ENCODE measurements at places on chromosomes 2 and 18. TPM values are rescaled to one million over a fixed set of nuclear protein-coding genes. Genes with fewer than 3 reads are reported as not detected.

FOXD4L1 gene
- not detected for total RNA-seq

DNA sequence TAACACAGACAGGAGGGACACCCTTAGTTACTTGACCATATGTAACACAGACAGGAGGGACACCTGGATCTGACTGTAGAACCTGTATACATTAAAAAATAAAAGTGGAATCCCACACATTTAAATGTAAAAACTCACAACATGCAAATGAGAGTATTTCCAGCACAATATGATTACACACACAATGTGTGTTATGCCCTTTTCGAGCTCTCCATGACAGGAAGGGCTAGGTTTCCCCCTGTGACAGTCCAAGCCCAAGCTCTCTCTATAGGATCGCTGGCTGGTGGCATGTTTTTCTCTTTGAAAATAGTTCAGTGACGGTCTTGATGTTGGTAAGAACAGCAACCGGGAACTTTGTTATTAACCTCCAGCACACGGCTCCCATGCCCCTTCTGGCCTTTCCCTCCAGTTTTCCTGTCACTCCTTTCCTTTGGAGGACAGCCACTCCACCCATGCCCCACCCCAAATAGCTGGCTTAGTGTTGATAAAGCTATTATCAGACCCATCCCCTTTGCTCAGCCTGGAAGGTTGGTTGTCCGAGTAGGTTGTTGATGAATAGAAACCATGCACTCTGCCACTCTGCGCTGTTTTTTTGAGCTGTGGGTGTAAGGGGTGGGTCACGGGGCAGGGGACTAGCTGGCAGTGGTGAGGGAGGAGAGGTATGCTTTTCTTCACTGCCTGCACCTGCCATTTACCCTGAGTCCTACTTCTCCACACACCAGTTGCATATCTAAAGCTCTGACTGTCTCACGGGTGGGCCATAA lies 2.7 kb downstream of the RASGRP3 start:
- peak; percentile 13 for DNase-seq

SCG2 gene
- total RNA-seq, result 10.5 TPM

DNA sequence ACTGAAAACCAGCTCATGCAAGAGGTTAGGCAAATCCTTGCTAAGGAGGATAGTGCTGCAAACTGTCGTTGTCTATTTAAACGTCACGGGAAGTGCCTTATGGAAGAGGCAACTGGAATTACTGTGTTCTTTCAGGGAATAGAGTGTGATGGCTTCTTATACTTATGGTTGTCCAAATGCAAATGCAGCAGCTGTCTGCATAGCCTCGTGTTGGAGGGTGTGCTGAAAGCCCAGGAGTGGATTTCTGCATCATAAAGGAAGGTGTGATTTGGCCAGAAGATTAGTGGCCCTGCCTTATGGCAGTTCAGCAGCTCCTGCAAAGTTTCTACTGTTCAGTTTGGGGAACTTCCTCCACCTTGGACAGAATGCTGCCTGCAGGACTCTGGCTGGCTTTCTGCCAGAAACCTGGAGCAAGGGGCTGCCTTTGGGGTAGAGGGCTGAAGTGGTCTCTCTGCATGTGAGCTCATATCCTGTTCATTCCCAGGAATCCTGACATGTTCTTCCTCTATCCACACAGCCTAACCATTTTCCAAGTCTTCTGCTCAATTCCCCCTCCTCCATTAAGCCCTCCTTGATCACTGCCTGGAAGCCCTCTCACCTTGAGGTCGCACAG lies 321.2 kb upstream of the CXCR4 start:
- DNase-seq, result no peak

MYCN gene
- total RNA-seq, result 9.6 TPM

DNA sequence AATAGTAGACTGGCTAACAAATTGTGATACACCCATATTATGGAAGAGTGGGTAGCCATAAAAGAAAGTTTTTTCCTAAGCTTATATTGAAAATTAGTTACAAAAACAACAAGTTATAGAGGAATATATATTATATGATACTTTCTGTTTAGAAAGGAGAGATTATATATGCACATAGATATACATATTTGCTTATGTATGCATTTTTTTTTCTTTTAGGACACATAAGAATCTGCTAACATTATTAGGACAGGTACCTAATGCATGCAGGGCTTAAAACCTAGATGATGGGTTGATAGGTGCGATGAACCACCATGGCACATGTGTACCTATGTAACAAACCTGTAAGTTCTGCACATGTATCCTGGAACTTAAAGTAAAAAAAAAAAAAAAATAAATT lies 179.6 kb upstream of the KCNJ3 start:
- no peak for DNase-seq

CFC1 gene
- not detected for total RNA-seq

DNA sequence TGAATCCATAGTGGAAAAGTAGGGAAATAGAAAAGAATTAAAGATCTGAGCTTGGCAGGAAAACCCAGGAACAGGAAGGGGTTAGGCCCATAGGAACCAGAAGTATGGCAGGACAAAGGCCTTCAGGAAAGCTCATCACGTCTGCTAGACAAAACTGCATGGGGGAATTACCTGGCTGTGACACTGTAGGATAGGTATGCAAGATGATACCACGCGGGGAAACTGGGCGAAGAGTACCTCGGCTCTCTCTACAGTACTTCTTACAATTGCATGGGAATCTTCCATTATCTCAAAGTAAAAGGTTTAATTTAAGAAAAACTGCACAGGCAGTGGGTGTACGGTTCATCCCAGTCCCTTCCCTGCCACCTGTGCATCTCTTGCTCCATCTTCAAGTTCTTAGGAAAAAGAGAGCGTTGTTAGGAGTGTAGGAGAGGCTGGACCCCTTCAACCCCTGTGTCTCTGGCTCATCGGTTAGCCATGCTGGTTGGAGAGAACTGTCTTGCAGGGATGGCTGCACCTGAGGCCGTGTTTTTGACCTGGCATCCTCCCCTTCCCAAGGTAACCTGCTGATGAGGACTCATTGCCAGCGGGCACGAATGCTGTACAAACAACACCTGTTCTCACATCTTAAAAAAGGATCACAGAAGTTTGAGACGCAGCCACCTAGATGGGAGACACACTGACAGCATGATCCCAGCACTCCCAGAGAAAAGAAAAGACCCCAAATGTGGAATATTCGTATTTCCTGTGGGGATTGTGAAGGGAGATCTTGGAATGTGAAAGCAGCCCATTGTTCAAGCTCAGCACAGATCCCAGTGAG lies 120.5 kb upstream of the COPS8 start:
- no peak for DNase-seq

ALPP gene
- total RNA-seq, result not detected

C2orf66 gene
- total RNA-seq, result not detected

DNA sequence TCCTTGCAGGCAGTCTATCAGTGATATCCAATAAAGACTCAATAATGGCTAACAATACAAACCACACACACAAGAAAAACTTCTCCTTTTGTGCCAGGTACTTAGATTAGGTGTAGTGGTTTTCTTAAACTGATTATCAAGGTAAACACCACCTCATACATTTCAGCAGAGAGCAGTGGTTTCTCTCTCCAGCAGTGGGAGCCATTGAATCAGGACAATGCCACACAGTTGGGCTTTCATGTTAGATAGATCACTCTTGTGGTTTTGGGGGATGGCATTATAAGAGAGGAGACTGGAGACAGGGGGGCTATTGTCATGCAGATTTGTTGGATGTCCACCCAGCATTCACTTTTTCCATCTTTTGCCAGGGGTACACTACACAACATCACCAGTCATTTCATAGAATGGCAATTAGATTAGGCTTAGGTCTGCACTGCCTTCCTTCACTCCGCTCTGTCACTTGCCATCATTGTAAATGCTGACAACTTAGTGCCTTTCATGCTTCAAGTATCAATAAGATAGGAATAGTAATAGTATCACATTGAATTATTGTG lies 13.6 kb upstream of the IRS1 start:
- DNase-seq, result peak; percentile 34

DNA sequence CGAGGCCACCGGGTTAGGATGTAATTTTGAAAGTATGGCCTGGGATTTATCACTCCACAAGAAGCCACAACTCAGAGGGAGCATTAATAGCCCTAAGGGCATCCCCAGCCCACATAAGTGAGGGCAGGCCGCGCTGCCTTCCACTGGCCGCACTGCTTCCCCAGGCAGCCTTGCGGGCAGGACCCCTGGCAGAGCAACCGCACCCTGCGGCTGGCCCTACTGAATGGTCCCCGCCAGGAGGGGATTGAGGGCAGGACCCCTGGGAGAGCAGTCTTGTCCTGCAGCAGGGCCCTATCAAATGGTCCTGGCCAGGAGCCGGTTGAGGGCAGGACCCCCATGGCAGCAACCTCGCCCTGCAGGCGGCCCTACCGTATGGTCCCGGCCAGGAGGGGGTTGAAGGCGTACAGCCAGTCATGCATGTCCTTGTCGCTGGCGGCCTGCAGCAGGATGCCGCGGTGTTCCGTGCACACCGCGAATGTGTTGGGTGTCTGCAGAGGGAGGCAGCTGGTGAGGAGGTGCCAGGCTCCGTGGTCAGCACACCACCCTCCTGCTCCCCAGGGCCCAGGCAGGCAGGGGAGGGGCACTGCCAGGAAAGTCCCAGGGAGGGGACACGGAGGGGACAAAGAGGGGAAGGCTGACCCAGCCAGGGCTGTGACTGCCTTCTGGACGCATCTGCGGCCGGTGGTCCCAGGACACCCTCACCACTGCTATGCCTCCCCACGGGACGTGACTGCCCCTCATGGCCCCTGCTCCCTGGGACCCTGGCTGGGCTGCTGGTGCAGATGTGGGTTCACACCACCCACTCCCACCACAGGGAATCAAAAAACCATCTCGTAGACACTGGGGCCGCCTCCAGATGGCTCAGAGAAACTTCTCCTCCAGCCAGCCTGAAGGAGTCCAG lies 26.3 kb downstream of the AQP12A start:
- no peak for DNase-seq

TMEM127 gene
- total RNA-seq, result 5.8 TPM

CDK15 gene
- total RNA-seq, result 1.3 TPM

CD8B2 gene
- not detected for total RNA-seq

DNA sequence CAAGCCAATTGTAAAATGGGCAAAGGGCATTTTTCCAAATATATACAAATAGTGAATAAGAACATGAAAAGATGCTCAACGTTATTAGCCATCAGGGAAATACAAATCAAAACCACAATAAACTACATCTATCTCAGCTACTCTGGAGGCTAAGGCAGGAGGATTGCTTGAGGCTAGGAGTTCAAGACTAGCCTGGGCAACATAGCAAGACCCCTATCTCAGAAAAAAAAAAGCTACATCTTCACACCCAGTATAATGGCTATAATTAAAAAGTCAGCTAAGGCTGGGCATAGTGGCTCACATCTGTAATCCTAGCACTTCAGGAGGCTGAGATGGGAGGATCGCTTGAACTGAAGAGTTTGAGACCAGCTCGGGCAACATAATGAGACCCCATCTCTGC lies 12.6 kb upstream of the NCL start:
- no peak for DNase-seq

GRCh38 chr18:73688851-73689711 lies 458.6 kb downstream of the FBXO15 start:
- no peak for DNase-seq

GRCh38 chr2:680496-680895 lies 3.3 kb upstream of the TMEM18 start:
- no peak for DNase-seq

- DNase-seq, result peak; percentile 14
Measured at GRCh38 chr2:234146087-234146826, 95.8 kb downstream of the SPP2 start.

GRCh38 chr2:22829791-22830190 lies 555.2 kb upstream of the KLHL29 start:
- DNase-seq, result no peak

DNA sequence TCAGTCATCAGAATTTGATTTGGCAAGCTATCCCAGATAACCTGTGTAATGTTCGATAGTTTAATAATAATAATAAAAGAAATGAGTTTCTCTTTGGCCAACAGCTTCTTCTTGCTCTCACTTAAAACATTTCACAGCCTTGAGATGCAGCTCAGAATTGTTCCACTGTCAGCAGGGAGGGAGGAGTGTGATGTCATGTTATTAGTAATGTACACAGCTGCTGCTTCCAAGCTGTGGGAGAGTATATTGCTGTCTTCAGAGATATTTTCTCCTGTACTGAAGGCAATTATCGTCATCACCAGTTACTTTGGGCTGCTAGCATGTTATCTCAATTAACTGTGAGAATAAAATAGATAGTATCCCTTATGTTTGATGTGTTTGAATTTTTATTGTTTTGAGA lies 146.9 kb upstream of the MAP3K20 start:
- no peak for DNase-seq

Data from stomach (tissue), 19 donors.